NCI-H187 (cell line): ENCODE measurements at places on chromosomes 2 and 18.

- DNase-seq: no peak
Measured at GRCh38 chr2:43019536-43020183, 206.7 kb downstream of the ZFP36L2 start.

DNA sequence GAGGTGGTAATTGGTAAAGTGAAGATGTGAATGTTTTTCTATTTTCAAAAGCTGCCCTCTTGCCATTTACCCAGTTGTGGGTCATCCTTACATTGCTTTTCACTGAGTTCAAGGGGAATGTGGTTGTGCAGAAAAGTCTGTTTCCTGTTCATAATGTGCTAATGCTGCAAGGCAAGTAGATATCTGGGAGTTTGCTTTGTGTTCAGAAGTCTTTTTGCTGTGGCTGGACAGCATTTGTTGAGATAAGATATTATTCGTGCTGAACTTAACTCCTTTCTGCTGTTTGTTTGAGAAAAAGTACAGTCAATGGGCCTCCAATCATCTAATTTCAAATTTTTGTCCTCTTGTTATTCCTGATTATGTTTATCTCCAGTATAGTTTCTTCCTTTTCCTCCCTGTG is 263.2 kb downstream of the LTBP1 start:
- DNase-seq: no peak

- no peak for DNase-seq
Measured at GRCh38 chr2:200443916-200444315, 66.0 kb downstream of the KCTD18 start.

GRCh38 chr18:54828281-54828881 is at the start of gene RAB27B:
RAB27B (plus strand) TSS chr18:54828477; CDS start chr18:54877586, 49,109 bp downstream.
- peak; percentile 8 for DNase-seq

GRCh38 chr2:88247531-88247930 is 77.4 kb downstream of the THNSL2 start:
- no peak for DNase-seq

DNA sequence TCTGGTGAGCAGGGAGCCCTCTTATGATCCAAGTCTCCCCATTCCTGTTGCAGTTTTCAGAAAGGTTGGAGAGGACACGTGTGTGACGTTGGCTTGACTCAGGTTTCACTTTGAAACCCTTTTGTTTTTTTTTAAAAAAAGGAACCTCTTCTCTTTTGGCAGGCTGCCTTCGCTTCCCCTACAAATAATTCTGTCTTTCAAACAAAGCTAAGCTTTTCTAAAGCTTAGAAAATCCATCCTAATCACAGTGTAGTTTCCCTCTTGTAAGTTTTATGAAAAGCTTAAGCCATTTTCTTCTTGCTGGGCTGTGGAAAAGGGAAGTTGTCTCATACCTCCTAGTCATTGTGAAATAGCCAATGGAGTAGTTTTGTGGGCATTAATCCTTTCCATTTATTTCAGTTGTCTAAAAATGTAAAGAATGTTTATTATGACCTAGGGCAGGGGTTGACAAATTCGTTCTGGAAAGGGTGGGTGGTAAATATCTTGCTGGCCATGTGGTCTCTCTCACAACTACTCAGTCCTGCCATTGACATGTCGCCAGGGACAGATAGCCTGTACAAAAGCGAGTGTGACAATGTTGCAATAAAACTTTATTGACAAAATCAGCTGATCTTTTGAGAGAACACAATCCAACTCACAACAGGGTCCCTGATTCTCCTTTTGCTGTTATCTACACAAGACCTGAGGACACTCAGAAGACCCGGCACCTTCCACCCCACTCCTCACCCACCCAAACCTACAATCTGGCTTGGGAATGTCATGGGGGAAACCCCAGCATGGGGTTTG is 878.8 kb downstream of the RNF144A start:
- DNase-seq: no peak

GRCh38 chr2:239664216-239664810 is 263.5 kb upstream of the HDAC4 start:
- no peak for DNase-seq

DNA sequence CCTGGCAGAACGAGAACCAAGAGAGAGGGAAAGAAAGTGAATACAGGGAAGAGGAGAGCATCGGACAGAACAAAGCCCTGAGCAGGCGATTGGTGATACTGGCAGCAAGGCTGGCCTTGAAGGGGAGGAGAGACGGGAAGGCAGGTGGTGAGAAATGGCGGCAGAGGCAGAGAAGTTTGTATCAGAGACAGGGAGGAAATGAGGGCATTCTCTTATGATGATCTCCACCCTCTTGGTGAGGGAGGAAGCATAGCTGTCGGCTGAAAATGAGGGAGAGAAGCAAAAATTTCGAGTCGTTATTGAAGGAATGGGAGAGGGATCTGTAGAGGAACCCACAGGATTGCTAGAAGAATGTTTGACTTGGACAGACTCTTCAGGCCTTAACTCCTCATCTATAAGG is 80.6 kb downstream of the CLIP4 start:
- DNase-seq: no peak

GRCh38 chr2:235300368-235301201 is 193.3 kb upstream of the AGAP1 start:
- no peak for DNase-seq

- peak; percentile 48 for DNase-seq
Measured at GRCh38 chr2:72150157-72150860, 2.6 kb upstream of the CYP26B1 start.

GRCh38 chr18:53610957-53611356 is 613.5 kb downstream of the MBD2 start:
- DNase-seq: no peak

DNA sequence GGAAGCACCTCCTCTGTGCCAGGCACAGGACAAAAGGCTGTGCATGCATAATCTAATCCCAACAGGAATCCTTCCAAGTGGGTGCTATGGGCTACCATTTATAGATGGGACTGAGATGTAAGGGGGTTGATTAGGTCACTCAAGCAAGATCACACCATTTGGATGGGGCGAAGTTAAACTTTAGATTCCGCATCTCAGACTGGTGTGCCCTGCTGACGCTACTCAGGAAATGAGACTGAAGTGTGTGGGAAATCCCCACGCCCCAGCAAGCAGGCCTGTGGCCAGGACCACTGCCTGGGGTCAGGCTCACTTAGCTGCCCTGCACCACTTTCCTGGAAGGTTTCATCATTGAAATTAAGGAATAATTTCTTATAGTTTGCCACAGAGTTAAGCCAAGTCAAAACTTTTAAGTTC is 70.5 kb upstream of the PPP1CB start:
- no peak for DNase-seq

DNA sequence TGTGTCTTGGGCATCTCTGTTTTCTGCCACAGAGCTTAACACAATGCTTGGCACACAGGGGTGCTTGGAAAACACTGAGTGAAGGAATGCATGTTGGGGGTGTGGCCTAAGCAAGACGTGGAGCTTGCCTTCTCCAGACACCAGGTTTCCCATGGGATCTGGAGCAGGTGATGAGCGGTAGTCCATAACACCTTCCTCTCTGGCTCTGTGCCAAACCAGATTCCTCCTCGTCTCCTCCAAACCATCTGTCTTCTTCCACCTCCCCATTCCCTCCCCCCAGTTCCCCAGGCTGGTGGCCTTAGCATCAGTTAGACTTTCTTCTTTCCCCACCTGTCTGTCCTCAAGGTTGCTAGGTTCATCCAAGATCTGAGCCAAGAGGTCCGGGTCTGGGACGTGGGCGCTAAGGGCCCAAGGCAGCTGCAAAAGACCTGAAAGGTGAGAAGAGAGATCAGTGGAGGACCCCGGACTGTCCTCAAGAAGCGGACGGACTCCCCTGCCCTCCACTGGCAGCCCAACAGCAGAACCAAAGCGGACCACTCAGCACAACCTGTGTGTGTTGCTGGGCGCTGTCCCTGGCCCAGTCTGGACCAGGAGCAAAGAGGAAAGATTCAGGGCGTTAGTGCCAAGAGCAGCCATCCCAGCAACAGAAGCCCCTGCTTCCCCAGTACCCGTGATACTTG is 1.2 kb upstream of the ITM2C start:
- no peak for DNase-seq

DNA sequence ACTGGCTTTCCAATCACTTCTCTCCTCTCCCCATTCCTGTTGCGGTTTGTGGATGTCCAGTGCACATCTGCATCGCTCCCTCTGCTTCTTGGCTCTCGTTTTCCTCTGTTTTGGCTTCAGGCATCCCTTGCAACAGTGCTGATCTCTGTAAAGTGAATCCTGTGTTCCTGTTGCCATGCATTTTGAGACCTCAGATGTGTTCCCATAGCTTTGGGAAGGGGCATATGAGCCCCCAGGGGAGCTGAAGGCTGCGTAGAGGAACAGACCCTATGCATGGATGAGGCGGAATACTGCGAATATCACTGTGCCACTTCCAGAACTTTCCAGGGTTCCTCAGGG is 168.4 kb upstream of the HAAO start:
- DNase-seq: no peak

DNA sequence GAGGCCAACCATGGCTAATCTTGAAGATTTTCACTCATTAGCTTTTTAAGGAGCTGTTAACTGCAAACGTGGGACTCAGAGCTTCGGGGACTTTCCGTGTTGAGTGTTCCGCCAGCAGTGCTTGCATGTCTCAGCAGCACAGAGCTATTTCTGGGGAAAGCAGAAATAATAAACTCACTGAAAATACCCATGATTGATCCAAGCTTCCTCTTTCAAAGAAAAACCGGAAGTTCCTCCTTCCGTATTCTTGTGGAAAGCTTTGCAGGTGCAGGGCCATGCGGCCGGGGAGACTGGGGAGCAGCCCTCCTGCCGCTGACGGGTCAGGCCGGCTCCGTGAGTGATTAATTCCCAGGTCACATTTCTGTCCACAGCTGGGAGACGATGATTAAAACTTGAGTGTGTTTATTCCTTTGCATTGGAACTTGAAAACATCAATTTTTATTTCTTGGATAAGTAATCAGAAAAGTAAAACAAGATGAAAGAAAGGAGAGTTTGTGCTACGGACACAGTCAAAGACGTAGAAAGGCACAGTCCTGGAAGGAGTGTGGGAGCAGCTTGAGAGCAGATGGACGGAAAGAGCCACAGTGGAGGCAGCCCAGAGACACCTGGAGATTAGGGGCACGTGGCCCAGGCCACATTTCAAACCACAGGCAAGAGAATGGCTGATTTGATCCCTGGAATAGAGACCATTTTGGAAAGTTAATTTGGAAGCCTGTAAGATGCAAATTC is 54.2 kb upstream of the CTDP1 start:
- DNase-seq: no peak

- no peak for DNase-seq
Measured at GRCh38 chr2:20931346-20931745, 108.4 kb upstream of the LDAH start.

- no peak for DNase-seq
Measured at GRCh38 chr2:195509551-195509950, 147.5 kb upstream of the SLC39A10 start.

DNA sequence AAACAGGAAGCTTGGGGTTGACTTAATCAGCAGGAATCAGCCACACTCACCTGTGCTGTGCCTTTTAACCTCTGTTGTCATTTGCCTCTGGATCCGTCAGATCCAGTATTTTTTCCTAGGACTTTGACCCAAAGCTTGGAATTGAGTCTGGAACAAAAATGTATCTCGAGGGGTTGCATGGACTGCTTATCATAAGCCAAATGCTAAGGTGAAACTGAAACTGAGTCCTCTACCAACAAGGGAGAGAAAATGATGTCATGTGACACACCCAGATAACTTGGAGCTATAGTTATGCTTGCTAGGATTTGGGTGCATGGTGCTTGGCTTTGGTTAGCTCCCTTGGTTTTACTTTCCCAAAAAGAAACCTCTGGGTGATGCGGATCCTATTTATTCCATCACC is 2158.6 kb upstream of the PIK3C3 start:
- DNase-seq: no peak

- DNase-seq: no peak
Measured at GRCh38 chr2:154686162-154686561, 12.3 kb upstream of the KCNJ3 start.

DNA sequence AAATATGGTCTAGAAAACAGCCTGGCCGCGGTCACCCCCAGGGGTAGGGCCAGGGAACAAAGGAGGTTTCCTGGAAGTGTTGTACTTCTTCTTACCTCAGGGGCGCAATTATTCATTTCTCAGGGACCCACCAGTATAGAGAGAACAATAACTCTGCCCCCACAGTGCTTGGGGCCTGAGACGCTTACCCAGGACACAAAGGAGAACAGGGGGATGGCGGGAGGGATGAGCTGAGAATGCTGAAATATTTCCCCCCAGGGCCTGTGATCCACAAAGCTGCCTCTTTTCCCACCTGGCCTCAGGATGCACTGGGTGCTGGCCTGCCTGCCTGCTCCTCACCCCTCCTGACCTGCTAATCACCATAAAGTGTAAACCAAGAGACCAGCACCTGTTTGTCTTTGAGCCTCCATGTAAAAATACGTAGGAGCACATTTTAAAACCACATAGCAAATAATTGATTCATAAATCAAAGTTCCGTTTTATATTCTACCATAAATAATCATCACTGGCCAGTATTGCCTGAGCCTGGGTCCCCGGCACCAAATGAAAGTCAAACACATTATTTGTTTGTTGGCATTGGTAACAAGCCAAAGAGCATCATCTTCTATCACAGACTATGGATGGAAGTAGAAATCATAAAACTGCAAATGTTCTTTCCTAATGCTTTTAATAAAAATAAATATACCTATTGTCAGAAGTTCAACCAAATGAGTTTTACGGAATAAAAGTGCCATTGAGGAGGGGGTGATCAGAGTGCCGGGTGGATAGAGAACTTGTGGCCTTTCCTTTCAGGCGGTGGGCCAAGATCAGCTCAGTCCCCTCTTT is 67.3 kb upstream of the RMDN2 start:
- no peak for DNase-seq

- DNase-seq: no peak
Measured at GRCh38 chr2:161952783-161953191, 121.2 kb downstream of the DPP4 start.

DNA sequence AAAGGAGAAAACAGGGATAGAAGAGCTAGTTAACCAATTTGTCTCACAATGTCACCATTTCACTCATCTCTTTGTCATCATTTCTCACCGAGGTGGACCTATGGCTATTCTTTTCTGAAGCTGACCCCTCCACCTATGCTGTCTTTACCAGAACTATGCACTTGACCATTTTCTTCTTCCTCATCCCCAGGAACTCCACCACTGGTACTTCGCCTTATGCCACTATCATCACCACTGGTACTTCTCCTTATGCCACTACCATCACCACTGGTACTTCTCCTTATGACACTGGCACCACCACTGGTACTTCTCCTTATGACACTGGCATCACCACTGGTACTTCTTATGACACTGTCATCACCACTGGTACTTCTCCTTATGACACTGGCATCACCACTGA is 745.8 kb upstream of the CHAC2 start:
- DNase-seq: no peak

DNA sequence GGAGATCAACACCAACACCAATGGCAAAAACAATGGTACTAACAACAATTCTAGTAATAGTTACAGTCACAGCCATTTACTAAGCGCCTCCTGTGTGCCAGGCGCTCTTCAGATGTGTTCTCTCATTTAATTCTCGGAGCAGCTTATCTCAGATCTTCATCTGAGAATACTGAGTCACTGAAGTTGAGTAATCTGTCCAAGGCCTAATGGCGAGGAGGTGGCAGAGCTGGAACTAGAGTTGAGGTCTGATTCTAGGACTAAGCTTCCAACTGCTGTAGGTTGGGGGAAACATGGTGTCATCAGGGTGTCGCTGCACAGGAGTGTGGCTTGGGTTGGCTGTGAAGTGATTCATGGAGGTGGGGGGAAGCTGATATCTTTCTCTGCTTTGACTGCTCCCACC is 156.1 kb downstream of the DYSF start:
- no peak for DNase-seq

GRCh38 chr2:224141304-224141703 is 102.2 kb upstream of the SERPINE2 start:
- DNase-seq: no peak

- no peak for DNase-seq
Measured at GRCh38 chr2:185990861-185991525, 252.4 kb downstream of the FSIP2 start.
